Right lung (tissue), 10 donors: ENCODE measurements at places on chromosomes 2 and 18.

DNA sequence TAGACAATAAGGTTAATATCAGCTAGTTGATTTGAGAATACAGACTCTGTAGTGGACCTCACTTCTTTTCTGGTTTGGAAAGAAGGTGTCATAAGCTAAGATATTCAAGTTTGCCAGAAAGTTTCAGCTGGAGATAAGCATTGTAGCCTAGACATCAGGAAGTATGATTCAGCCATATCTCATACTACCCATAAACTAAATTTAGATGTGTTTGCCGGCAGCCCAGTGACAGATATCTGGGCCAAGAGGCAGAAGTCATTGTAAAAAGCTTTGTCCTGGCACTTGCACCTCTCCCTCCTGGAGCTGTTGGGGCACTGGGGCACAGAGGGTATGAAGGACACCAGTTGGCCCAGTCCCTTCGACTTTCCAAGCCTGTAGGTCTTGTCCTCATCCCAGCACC, 128.0 kb downstream of the EPHA4 start:
- DNase-seq: no peak

- no peak for DNase-seq
These were observed 11.9 kb upstream of the NT5DC4 start for GRCh38 chr2:112708968-112709367.

- DNase-seq: no peak
These were observed 17.5 kb downstream of the MGAT4A start for GRCh38 chr2:98713332-98714015.

DNA sequence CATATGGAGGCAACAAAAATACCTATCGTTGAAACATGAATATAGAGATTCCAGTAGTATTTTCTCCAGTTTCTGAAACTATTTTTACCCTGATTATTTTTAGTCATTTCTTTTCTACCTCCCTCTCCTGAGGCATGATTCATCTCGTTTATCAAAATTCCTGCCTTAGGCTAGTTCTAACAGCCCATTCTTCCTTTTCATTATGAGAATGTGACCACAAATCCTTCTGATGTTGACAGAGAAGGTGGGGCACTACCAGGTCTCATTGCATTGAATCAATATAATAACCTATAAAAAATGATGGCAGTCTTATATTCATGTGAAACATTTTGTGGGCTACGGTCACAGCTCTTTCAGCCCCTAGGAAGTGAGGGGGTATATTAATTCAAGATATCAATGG, 406.5 kb upstream of the UBE2E3 start:
- no peak for DNase-seq

DNA sequence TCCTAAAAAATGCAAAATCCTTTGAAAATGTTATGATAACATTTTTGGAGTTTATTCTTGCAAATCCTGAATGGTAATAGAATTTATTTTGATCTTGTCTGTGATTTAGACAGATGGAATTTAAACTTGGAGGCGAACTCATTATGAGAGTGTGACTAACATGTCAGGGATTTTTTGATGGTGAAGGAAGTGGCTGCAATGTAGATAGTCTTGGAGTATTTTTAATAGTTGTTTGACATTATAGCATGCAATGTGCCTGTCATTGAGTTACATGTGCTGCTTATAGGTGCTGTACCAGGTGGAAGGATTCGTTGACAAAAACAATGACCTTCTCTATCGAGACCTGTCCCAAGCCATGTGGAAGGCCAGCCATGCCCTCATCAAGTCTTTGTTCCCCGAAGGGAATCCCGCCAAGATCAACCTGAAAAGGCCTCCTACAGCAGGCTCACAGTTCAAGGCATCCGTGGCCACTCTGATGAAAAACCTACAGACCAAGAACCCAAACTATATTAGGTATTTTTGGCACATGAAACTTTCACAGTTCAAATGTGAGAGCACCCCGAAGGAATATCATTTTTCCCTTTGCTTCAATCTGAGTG, 141.8 kb downstream of the MYO1B start:
- no peak for DNase-seq

DNA sequence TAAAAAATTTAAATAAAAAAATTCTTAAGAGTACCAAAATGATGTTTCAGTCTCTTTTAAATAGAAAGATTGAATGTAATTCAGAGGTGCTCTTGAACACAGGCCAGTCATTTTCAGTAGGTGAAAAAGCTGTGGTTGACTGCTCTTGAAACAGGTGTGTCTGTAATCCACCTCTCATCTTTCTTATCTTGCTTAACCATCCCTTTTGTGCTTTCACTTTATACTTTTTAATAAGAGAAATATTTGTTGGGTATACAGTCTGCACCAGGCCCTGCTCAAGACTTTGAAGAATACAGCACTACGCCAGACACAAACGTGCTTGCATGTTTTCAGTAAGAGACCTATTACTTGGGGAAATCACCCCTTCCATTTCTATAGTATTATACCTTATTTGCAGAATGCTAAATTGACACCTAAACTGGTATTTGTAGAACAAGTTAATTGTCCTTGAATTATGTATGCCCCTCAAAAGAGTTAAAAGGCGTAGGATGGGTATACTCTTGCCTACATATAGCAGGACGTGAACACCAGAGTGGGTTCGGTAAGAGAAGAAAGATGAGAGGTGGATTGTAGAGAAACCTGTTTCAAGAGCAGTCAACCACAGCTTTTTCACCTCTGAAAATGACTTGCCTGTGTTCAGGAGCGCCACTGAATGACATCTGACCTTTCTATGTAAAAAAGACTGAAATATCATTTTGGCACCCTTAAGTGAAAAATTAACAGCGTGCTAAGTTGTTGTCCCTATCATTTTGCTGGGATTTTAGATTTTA, 4.0 kb upstream of the RTN4 start:
- no peak for DNase-seq

DNA sequence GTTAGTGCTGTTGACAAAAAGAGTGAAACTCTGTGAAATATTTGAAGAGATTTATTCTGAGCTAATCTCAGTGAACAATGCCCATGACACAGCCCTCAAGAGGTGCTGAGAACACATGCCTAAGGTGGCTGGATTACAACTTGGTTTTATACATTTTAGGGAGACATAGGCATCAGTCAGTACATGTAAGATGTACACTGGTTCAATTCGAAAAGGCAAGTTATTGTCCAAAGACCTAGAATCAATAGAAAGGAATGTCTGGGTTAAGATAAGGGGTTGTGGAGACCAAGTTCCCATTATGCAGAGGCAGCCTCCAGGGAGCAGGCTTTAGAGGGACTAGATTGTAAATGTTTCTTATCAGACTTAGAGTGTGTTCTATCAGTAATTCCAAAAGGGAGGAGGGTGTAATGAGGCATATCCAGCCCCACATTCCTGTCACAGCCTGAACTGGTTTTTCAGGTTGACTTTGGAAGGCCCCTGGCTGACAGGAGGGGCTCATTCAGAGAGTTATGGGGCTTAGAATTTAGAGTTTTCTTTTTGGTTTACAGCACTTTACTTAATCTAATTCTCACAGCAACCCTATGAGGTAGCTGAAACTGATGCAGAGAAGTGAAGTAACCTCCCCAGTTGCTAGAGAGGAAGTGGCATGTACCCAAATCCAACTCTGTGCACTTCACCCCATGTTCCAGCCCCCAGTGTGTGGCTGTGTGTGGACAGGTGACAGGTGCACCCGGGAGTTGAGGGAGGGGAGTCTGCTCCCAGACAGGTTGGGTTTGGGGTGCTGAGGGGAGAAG, 28.3 kb upstream of the ASAP2 start:
- DNase-seq: no peak
